ENCODE measurements at places on chromosomes 5 and 9. TPM values are rescaled to one million over a fixed set of nuclear protein-coding genes. Genes with fewer than 3 reads are reported as not detected.

DNA sequence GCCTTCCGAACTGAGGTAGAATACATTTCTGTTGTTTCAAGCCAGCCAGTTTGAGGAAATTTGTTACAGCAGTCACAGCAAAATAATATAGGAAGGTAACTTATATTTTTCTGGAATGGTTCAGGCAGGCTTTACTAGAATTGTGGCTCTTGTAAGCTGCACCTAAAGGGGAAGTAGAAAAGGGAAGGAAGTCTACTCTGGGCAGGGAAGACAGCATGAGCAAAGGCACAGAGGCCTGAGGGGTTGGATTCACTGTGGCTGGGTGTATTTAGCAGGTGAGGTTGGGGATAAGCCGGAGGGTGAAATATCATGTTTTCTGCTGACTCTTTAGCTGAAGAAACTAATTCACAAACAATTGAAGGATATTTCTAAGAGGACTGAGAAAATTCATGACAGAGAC lies 183.5 kb downstream of the GAS1 start:
- DNase-seq, result no peak

GRCh38 chr9:37371565-37372464 lies 50.7 kb upstream of the GRHPR start:
- DNase-seq, result no peak

The GRM6 gene
- polyA plus RNA-seq, result 0.64 TPM

The IL6ST gene
- polyA plus RNA-seq, result 140 TPM

DNA sequence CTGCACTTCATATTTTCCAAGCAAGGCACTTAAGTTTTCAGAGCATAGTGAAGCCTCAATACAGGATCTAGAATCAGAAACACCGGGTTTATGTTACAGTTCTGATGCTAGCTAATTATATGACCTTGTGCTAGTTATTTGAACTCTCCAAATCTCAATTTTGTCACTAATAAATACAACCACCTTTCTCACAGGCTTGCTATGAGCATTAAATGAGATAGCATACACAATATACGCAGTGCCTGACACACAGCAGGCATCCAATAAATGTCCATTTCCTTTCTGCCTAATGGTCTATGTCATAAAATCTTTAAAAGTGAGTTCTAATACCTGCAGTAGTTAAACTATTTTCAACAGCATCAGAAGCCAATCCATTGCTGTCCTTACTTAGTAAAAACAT lies 32.9 kb downstream of the NADK2 start:
- DNase-seq, result no peak

The FAM13B gene
- polyA plus RNA-seq, result 60.0 TPM

DNA sequence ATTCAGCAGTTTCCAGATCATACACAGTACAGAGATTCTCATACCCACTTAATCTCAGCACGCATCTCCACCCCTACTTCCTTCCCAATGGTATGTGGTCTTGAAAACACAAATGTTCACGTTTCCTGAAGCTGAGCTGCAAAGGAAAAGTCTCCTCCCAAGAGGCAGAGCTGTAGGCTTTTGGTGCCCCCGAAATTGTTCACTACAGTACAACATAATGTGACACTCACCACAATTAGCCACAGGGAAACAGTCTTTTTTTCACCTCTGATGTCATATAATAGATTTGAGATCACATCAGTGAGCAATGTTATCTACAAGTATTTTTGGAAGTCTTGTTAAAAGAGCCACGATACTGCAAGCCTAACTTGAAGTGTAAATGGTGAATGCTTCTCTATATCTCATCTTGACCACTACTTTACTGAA lies 40.2 kb downstream of the NFIB start:
- DNase-seq, result no peak

GRCh38 chr9:117151716-117152115 lies 263.1 kb downstream of the ASTN2 start:
- no peak for DNase-seq

The PKD2L2 gene
- polyA plus RNA-seq, result 0.25 TPM

- no peak for DNase-seq
These were observed 260.3 kb downstream of the ENC1 start for GRCh38 chr5:74380193-74380592.

DNA sequence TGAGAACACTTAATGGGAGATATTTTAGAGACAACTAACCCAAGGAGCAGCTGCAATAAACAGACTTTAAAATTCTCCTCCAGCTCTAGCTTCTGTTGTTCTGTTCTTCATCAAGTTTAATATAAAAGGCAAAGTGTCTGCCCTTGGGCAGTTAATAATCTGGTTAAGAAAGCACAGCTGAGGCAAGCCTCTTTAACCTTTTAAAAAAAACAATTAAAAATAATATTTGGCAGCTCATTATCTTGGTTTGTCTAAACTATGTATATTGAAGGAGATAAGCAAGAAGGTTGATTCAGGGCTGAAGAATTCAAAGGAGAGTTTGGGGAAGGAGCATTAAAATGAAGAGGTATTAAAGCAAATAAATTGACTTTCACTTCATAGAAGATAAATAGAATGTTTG lies 75.4 kb downstream of the TSSK1B start:
- no peak for DNase-seq

DNA sequence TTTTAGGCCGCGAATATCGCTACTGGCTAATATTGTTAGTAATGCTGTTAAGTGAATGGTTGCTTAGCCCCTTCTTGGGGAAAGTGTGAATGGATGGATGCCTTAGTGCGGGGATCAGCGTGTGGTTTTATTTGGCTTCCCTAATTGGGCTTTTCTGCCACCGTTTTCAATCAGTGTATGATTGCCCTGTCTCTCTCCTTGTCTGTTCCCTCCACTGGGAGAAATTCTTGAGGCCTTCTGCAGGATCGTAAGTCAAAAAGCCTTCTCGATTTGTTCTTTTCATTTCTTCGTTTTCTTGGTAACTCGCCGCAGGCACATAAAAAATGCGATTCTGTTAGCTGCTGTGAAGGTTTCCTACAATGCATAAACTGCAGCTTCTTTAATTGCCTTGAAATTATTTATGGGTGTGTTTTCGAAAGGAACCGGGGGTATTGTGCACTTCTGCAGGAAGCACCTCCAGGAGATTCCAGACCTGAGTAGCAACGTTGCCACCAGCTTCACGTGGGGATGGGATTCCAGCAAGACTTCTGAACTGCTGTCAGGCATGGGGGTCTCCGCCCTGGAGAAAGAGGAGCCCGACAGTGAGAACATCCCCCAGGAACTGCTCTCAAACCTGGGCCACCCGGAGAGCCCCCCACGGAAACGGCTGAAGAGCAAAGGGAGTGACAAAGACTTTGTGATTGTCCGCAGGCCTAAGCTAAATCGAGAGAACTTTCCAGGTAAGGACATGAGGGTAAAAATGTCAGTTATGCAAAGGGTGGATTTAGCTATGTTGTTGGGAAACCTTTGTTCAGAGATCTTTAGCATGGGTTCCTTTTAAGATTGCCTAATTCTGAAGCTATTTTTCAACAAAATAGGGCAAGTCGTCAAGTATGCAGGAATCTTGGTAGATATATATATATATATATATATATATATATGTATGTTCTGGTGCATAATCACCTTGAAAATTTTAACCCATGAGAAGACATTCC lies 700 bp downstream of the SKP2 start:
- no peak for DNase-seq

DNA sequence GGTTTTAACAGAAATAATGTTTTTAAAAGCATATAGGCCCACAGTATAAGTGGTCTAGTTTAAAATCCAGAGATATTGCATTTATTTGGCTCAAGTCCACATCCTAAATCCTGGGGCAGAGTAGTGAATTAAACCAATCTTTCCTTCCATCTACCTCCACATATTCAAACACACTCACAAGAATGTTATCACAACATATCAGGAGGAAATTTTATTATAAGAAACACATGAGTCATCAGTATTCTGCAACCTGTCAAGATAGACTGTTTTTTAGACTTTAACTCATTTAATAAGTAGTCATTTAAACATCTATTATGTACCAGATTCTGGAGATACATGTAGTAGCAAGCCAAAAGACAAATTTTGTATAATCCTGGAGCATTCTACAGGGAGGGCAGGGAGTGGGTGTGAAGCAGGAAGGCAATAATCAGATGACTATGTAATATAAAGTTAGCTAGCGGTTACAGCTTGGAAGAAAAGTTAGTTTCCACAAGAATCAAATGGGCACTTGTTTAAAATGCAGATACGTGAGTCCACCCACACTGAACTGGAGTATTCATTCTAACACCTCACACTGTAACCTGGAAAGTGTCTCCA lies 187.3 kb upstream of the PIK3R1 start:
- DNase-seq, result no peak

The PURA gene
- 14.4 TPM for polyA plus RNA-seq

The PCDHGA11 gene
- 5.5 TPM for polyA plus RNA-seq

- no peak for DNase-seq
These were observed 29.5 kb downstream of the GOLPH3 start for GRCh38 chr5:32144378-32145207.

DNA sequence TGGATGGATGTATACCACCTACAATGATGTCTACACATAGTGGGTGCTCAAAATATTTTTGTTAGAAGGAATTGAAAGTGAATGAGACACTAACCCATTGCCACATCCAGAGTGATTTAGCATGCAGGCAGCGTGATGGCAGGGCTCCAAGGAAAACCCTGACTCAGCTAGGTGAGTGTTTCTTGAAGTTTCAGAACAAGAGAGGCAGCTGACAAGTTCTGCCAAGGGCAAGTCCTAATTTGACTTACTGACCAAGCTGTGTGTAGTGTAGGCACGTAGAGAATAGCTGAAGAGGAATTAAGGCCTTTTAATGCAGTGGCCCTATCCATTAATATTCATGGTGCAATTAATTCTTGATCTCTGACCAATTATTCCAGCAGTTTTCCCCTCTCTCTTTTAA lies 107.8 kb upstream of the ATP10B start:
- DNase-seq, result no peak

GRCh38 chr9:2028888-2029287 lies 13.7 kb downstream of the SMARCA2 start:
- no peak for DNase-seq

The TOMM5 gene
- 125 TPM for polyA plus RNA-seq

GRCh38 chr5:58024151-58024550 lies 435.7 kb downstream of the PLK2 start:
- no peak for DNase-seq

- DNase-seq, result no peak
These were observed 245.5 kb downstream of the AUH start for GRCh38 chr9:91116211-91116610.

DNA sequence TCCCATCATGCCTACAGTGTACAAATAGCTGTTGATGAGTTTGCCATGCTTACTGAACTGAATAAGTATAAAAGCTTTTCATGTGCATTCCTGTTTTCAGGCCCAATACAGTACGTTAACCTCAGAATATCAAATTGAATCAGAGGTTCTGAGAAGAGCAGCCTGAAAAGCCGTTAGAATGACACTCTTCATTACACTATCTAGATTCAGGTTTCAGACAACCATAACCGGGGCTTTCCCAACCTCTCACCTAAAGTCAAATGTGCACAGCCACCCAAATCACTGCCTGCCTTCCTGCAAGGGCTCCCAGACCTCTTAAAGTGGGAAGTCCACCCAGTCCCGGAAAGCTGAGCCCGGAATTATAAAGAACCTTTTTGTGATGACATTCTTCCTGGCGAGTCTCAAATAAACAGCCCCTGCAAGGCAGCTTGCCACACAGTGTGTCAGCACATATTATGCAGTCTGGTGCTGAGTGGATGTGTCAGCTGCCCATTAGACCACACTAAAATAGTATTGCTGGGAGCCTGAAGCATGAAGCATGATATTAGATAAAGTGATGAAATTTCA lies 245.8 kb downstream of the TLE4 start:
- DNase-seq, result no peak

DNA sequence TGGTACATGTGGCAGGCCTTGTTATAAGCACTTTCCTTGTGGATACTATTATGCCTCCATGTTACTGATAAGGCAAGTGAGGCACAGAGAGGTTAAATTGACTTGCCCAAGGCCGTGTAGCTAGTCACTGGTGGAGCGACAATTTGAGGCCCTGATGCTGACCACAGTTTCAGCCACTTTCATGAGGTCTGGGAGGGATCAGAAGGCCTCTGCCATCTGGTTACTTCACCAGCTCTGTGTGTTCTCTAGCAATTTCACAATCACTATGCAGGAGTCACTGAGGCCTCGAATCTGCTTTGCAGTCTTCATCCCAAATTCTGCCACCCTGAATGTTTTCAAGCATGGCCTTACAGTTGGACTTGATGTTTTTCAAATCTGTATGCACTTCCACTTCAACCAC lies 9.1 kb downstream of the LRRC70 start:
- no peak for DNase-seq

The SCGB3A1 gene
- 1.6 TPM for polyA plus RNA-seq

- no peak for DNase-seq
These were observed 369.3 kb upstream of the TRPC7 start for GRCh38 chr5:136734628-136735027.

GRCh38 chr5:173498286-173498685 lies 118.2 kb downstream of the BOD1 start:
- no peak for DNase-seq

The SEMA6A gene
- 51.7 TPM for polyA plus RNA-seq

DNA sequence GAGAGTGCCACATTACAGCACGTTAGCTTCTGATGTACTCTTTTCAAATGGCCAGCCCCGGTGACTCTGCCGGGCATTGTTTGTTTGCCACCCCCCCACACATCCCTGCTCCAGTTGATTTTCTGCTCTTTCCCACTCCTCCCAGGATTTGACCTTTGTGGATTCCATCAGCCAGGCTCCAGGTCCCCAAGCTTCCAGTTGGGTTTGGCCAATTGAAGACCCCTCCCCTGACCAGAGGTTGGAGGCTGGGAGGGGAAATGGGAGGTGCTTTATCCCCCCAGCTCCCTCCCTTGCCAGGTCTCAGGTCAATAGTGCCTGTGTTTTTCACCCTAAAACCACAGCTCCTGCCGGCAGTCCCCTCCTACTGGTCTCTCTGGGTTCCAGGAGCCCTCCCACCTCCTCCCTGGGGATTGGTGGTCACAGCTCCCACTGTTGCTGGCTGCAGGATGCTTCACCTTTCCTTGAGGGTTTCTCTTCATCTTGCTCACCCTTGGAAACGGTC lies 34.9 kb downstream of the IRF1 start:
- DNase-seq, result no peak

The NR2F1-AS1 gene
- polyA plus RNA-seq, result 55.7 TPM

The SPINK4 gene
- polyA plus RNA-seq, result not detected

GRCh38 chr5:151098768-151099121 lies 17.9 kb upstream of the TNIP1 start:
- no peak for DNase-seq

DNA sequence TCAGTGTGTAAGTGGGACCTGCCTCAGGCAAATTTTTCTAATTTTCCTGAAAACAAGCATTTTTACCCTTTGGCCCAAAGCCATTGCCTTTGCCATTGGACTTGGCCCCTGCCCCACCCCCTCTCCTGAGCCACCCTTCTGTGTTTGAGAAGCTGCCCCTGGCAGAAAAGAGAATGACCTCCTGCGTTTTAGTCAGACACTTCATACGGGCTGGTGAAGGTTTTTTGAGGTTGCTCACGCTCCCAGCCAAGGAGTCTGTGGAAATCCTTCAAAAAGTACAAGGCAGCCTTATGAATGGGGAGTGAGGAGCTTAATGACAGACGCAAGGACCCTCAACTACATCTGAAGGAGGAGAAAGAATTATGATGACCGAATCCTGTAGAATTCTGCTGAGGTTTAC lies 308.9 kb downstream of the SLIT3 start:
- no peak for DNase-seq

All from right renal pelvis (tissue), 4 donors.